ENCODE measurements at places on chromosomes 4 and X. TPM values are rescaled to one million over a fixed set of nuclear protein-coding genes. Genes with fewer than 3 reads are reported as not detected.

- no peak for DNase-seq
Measured at GRCh38 chr4:27318740-27319139, 458.1 kb downstream of the STIM2 start.

DNA sequence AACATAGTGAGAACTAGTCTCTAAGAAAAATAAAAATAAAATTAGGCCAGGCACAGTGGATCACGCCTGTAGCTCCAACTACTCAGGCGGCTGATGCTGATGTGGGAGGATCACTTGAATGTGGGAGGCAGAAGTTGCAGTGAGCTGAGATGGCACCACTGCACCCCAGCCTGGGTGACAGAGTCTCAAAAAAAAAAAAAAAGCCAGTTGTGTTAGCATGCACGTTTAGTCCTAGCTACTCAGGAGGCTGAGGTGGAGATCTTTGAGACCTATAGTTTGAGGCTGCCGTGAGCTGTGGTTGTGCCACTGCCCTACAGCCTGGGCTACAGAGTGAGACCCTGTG, 2.5 kb downstream of the DCK start:
- DNase-seq = no peak

GRCh38 chrX:146907391-146908240, 93.1 kb upstream of the CXorf51A start:
- DNase-seq = no peak

The PCDH7 gene
- not detected for total RNA-seq

- DNase-seq = no peak
Measured at GRCh38 chrX:134669378-134670098, 11.3 kb upstream of the PLAC1 start.

DNA sequence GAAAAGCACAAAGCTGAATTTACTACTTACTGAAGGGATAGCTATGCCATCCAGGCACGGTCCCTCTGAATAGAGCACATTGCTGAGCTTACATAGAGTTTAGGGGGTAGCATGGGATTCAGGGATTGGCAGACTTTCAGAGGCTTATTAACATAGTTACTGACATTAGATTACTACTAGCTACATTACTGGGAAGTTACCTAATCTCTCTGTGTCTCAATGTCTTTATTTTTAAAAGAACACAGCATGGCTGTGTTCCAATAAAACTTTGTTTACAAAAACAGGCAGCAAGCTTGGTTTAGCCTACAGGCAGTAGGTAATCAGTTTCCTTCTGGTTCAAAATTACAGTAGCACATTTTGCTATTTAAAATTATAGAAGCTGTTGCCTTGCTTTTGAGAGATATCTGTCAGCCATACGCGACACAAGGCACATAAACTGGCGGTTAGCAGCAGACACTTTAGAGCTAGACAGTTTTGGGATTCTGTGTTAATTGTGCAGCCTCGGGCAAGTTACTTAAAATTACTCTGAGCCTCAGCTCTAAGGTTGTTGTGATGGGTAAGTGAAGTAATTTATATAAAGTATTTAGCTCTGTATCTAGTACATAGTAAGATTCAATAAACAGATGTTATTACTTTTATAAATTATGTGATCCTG, 6.9 kb downstream of the KLHL8 start:
- DNase-seq = no peak

The ABCE1 gene
- total RNA-seq = 41.4 TPM

The RGN gene
- not detected for total RNA-seq

DNA sequence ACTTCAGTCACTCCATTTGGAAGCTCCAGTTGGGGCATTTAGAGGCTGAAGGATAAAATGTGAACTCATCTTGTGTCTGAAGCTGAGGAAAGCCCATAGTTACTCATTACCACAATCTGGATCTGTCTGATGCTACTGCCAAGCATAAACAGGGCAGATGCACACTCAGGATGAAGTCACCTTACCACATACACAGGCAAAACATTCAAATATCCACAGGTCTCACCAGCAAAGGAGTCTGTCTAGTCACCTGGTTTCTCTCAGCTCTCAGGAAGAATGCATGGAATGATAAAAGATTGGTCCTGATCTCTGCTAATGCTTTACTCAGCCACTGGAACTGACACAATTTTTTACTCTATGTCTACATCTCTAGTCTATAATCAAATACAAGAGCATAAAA, 13.0 kb upstream of the ODAPH start:
- DNase-seq = no peak

DNA sequence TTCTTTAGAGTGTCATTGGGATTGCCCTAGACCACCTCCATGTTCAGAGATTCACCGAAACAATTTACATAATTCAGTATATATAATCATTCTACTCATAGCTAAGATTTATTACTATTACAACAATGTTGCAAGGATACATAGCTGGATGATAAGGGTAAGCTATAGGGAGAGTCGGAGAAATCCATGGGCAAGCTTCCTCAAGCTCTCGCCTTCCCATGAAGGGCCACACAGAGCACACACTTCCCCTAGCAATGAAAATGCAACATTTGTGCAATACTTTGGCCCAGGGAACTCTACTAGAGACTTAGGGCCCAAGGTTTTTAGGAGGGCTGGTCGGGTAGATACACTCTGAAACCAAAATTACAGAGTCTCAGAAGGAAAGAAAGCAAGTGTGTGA, 49.7 kb upstream of the ABCG2 start:
- DNase-seq = no peak

DNA sequence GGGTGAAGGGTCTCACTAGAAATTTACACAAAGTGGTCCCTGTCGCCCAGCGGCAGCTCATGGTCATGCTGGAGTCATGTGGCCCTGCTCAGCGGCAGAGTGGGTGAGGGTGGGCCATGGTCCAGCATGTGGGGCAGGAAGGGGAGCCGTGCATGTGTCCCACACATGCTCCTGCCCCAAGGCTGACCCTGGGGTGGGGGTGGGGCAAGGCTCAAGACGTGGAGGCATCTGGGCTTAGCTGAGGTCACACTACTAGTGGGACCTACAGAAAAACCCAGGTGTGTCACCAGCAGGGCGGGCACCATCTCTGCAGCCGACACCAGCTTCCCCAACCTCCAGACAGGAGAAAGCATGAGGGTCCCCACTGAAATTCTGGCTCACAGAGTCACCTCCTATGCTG, 42.4 kb downstream of the EVC start:
- no peak for DNase-seq

DNA sequence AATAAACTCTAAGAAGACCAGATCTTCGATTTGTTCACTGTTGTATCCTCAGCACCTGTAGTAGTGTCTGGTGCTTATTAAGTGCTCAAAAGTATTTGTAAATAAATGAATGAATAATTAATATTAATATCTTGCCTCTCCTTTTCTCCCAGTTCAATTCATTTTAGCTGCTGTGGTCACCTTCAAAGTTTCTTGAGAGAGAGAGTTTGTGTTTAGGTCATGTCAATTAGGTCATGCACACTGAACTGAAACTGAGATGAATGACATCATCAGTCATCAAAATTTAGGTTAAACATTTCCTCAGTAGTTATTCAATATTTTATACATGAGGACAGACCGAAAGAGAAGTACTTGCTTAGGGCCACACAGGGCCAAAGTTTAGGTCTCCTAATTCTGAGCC, 73.5 kb downstream of the ANXA3 start:
- DNase-seq = no peak

The H2BW2 gene
- total RNA-seq = not detected

DNA sequence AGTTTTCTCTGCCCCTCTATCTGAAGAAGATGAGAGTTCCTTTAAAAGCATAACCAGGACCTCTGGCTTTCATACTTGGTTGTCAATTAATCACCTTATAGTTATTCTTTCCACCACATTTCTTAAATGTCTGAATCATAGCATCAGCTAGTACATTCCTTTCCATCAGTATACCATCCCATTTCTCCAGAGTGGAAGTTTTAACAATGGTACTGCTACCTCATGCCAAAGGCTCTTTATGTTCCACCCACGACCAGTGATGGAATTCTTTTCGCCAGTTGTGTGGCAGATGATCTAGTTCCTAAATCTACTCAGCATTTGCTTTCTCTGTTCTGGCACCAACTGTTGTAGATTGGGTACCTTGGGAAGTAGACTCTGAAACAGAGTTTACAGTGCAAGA, 379.8 kb downstream of the ZNF674 start:
- DNase-seq = no peak

The SPARCL1 gene
- not detected for total RNA-seq

DNA sequence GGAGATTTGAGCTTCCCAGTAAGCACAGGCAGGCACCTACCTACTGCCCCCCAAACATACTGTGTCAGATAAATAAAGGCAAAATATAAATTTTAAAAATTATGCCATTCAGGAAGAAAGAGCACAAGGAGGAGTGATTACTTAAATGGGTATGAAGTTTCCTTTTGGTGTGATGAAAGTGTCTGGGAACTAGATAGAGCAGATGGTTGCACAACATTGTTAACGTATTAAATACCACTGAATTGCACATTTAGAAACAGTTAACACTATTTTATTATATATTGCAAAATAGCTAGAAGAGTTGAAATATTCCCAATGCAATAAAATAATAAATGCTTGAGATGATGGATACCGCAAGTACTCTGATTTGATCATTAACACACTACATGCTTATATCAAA, 374.7 kb upstream of the FGF13 start:
- no peak for DNase-seq

DNA sequence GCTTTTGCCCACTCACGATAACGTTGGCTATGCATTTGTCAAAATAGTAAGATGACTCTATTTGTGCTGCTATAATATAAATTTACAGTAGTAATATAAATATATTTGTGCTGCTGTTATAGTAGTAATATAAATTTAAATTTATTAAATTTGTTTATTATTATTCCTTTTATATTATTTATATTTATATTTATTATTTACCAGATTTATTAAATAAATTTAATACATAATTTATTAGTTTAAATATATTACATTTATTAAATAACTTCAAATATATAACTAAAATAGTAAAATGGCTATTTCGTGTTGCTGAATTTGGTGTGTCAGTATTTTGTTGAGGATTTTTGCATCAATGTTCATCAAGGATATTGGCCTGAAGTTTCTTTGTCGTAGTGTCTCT, 246.5 kb upstream of the FGF16 start:
- no peak for DNase-seq

DNA sequence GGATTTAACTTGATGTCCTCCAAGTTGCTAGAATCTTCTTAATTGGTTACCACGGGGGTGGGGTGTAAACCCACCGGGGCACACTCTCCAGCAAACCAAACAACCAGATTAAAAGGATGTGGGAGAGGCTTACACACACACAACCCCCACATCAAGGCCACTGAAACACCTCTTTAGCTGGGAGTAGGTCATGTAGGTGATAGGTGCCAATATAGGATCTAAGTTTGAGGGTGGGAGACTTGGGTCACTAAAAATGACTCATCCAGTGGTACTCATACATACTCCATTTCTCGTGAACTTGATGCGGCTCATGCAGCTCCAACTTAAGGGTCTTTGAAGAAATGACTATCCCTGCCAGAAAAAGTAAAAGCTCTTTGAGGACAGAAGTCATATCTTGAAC, 20.5 kb upstream of the CD40LG start:
- DNase-seq = peak; percentile 30

DNA sequence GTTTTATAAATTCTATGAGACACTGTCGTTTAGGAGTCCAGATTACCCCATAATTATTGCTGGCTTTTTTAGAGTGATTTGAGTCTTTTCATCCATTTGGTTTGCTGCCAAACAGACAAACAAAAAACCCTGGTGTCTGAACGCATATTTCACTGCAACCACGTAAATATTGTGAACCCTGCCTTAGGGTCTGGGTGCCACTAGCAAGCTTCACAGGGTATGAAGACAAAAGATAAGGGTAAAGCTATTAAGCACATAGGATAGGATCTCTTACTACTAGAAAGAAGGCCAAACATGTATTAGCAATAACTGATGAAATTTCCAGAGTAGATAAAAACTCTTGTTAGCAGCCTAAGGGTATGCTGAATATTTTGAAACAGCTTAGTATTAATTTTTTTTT, 143.3 kb downstream of the BANK1 start:
- DNase-seq = no peak

DNA sequence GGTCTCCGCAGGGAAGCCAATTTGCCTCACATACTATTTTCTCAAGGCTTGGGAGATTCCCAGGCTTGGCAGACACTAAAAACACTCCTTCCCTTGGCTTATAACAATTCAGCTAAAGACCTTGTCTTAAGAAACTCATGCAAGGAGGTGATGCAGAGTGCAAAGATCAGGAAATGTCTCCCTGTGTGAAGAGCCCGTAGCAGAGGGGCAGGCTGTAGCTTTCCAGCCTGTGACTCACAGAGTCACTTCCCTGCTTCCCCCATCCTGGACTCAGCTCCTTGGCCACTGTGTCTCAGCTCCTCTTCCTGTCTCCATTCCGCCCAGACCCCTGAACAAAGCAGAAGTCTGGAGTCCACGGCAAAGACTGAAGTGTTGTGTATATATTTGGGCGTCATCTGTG, 56.1 kb downstream of the KDR start:
- DNase-seq = no peak

DNA sequence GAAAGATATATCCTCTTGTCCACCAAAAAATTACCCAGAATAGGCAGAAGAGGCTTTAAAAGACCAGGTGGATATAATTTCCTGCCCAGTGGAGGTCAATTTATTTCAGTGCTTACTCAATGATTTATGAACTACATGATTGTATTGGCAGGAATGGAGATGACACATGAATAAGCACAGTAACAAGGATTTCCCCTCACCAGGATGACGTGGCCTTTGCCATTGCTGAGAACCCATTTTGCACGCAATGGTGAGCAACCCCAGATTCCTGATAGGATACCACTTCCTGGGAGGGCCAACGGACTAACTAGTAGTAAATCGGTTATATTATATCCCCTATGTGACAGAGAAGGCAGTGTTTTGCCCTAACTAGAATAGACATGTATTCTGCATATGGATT, 11.6 kb upstream of the TTC29 start:
- DNase-seq = no peak

DNA sequence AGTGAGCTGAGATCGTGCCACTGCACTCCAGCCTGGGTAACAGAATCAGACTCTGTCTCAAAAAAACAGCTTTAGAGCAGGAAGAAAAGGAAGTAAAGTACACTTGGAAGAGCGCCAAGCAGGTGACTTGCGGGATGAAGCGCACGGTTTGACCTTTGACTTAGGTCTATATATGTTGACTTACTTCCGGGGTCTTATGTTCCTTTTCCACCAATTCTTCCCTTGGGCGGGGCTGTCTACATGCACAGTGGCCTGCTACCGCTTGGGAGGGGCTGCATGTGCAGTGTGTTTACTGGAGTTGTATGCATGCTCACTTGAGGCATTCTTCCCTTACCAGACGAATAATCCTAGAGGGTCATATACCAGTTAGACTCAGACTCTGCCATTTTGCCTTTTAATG, 108.6 kb downstream of the APOOL start:
- DNase-seq = no peak

- no peak for DNase-seq
Measured at GRCh38 chr4:74410272-74410671, 34.7 kb upstream of the AREG start.

DNA sequence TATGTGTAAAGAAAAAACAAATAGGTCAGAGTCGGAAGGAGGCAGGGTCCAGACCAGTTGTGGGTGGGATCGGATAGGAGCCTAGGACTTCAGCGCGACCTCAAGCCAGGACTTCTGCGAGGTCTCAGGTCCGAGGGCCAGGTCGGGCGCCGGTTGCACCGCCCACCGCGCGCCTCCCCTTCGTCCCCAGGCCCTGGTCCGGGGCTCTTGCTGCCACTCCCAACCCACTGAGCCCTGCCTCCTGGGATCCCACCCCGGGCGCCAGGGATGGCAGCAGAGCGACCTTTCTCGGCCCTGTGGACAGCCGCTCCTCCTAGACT, 12.3 kb downstream of the PITX2 start:
- DNase-seq = no peak

The MAOB gene
- not detected for total RNA-seq

Measured in CD4-positive, CD25-positive, alpha-beta regulatory T cell (primary cell).